ENCODE measurements at places on chromosomes 12 and 14. TPM values are rescaled to one million over a fixed set of nuclear protein-coding genes. Genes with fewer than 3 reads are reported as not detected.

GTF2H3 gene
- total RNA-seq, result 16.3 TPM

GPR84 gene
- not detected for total RNA-seq

CPNE6 gene
- total RNA-seq, result not detected

TMEM30B gene
- total RNA-seq, result 40.3 TPM

PRH2 gene
- not detected for total RNA-seq

TCL1B gene
- not detected for total RNA-seq

ZNF891 gene
- total RNA-seq, result 1.1 TPM

CMKLR1 gene
- 16.7 TPM for total RNA-seq

IL22 gene
- not detected for total RNA-seq

UNG gene
- total RNA-seq, result 16.3 TPM

CACNA1C gene
- total RNA-seq, result 11.8 TPM

ZC2HC1C gene
- total RNA-seq, result 6.6 TPM

COCH gene
- total RNA-seq, result not detected

SOX5 gene
- total RNA-seq, result 11.9 TPM

CDKN3 gene
- total RNA-seq, result not detected

SERPINA9 gene
- not detected for total RNA-seq

PPP1R36 gene
- total RNA-seq, result 2.9 TPM

TAS2R50 gene
- total RNA-seq, result 1.8 TPM

HNF1A gene
- total RNA-seq, result 0.30 TPM

AKAP3 gene
- 1.2 TPM for total RNA-seq

NRXN3 gene
- 6.5 TPM for total RNA-seq

FAM222A gene
- 7.3 TPM for total RNA-seq

TSHR gene
- total RNA-seq, result not detected

PMEL gene
- 1.5 TPM for total RNA-seq

CLEC4A gene
- total RNA-seq, result 8.4 TPM

TMEM253 gene
- total RNA-seq, result not detected

RAD9B gene
- not detected for total RNA-seq

PLA2G1B gene
- 67.3 TPM for total RNA-seq

MMP17 gene
- total RNA-seq, result 5.0 TPM

HOXC12 gene
- not detected for total RNA-seq

TDRD9 gene
- total RNA-seq, result 3.1 TPM

SPIC gene
- not detected for total RNA-seq

RIPK3 gene
- total RNA-seq, result 16.9 TPM

OTX2 gene
- total RNA-seq, result not detected

GNPNAT1 gene
- 2.8 TPM for total RNA-seq

CRIP1 gene
- 104 TPM for total RNA-seq

ENDOU gene
- 2.1 TPM for total RNA-seq

DIO3 gene
- total RNA-seq, result 3.6 TPM

FOXN4 gene
- not detected for total RNA-seq

SYT1 gene
- not detected for total RNA-seq

LBHD2 gene
- not detected for total RNA-seq

ATP6V1D gene
- 97.3 TPM for total RNA-seq
